ENCODE measurements at places on chromosomes 13 and 19.

DNA sequence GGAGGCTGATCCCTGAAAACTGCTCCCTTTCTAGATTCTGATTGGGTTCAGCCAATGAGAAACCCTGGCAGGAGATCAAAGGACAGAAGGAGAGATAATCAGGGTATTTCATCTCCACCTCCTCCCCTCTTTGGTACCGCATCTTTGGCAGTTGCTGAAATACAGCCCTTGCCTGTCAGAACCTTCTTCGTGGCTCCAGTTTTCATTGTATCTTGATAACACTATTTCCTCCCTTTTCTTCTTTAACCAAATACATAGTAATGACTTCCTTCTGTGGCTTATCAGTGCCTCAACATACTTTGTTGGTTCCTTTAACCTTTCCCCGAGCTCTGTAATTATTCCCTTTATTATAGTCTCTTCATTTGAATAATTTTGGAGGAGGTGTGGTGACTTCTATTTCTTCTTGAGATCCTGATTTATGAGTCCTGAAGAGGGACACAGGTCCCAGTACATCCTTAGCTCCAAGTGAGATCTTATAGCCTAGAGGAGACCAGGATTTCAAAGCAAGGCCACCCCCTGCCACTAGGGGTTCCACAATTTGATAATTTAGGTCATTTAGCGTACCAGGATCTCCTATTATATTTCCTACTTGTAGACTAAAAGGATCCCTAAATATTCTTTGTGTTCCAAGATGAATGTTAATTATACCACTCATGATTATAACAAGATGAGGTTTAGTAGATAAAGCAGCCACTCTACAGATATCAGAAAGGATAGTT lies 98.0 kb downstream of the EDNRB start:
- no peak for DNase-seq

- DNase-seq, result no peak
Measured at GRCh38 chr13:76638181-76638580, 248.0 kb downstream of the KCTD12 start.

GRCh38 chr19:1459479-1459878 lies 9.6 kb downstream of the APC2 start:
- DNase-seq, result no peak

- DNase-seq, result no peak
Measured at GRCh38 chr19:41399091-41399490, 1.5 kb downstream of the BCKDHA start.

DNA sequence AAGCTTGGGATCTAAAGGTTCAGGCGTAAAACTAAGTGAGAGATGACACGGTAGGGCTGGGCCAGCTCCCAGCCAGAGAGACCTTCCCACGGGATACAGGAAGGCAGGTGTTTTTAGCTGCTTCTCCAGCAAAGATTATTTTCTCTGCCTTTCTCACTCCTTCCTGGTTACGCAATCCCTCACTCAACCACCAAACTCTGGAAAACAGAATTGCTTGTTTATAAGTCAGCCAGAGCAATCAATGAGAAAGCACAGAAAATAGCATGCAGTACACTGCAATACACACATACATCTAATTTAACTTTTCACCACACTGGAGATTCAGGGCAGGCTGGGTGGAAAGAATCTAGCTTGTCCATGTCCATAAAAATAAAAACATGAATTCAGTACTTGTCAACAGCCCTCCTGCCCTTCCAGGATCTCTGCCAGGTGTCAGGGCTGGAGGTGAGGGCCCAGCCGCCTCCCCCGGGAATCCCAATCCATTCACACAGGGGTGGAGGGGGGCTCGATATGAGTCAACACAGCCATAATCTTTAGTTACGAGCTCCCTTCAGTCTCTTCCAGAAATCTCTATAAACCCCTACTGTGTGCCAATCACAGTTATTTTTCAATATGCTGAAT lies 12.2 kb downstream of the RHPN2 start:
- no peak for DNase-seq

GRCh38 chr13:111663505-111663904 lies 343.1 kb downstream of the TEX29 start:
- DNase-seq, result no peak

Measured in GDM1 (cell line).